ENCODE measurements at places on chromosomes 13 and 19.

- DNase-seq: no peak
Measured at GRCh38 chr19:50419580-50420035, 870 bp downstream of the SPIB start.

DNA sequence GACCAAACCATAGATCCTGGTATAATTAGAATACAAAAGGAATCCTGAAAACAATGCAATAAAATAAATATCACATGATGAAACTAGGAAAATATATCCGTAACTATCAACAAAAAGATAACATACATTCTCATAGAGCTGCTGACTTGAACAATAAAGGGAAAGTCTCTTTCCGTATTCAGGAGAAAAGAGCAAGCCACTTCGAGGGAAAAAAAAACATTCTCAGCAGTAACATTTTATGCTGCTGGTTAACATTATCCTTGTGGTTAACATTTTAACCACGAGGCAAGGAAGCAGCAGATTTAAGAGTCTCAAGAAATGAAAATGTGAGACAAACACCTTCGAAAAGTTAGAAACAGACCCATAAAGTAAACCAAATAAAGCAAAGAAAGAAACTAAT, 25.8 kb downstream of the NALCN start:
- no peak for DNase-seq

- no peak for DNase-seq
Measured at GRCh38 chr19:18307271-18307681, 15.6 kb downstream of the LSM4 start.

GRCh38 chr13:82647540-82647939, 1234.7 kb downstream of the SLITRK1 start:
- no peak for DNase-seq

DNA sequence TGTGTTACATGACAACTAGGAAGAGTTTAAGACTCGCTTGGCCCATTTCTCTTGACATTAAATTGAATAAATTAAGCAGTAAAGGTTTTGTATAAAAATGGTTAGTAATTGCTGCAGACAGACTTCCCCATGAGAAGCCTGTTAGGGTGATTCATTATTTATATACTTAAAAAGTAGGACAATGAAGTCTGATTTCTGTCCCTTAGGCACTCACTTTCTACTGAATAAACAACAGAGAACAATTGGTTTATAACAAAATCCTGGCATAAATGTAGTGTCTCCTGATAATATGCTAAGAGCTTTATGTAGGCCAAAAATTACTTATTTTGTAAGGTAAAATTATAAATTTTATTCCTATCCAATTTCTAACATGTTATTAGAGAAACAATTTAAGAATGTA, 2138.5 kb upstream of the PCDH20 start:
- no peak for DNase-seq

- DNase-seq: no peak
Measured at GRCh38 chr13:75147946-75148345, 334.0 kb downstream of the TBC1D4 start.

- no peak for DNase-seq
Measured at GRCh38 chr13:21420706-21421105, 38.4 kb downstream of the ZDHHC20 start.

- no peak for DNase-seq
Measured at GRCh38 chr19:38654628-38655055, 7.2 kb downstream of the ACTN4 start.

GRCh38 chr19:10419200-10419645, 1.1 kb upstream of the PDE4A start:
- no peak for DNase-seq

- no peak for DNase-seq
Measured at GRCh38 chr13:110644892-110645521, 29.7 kb downstream of the NAXD start.

GRCh38 chr19:13154911-13155471, 4.8 kb downstream of the IER2 start:
- peak; percentile 65 for DNase-seq

- no peak for DNase-seq
Measured at GRCh38 chr13:101811284-101811839, 358.9 kb downstream of the ITGBL1 start.

GRCh38 chr13:91347996-91348905, 764 bp downstream of the MIR17HG start:
- DNase-seq: peak; percentile 44

DNA sequence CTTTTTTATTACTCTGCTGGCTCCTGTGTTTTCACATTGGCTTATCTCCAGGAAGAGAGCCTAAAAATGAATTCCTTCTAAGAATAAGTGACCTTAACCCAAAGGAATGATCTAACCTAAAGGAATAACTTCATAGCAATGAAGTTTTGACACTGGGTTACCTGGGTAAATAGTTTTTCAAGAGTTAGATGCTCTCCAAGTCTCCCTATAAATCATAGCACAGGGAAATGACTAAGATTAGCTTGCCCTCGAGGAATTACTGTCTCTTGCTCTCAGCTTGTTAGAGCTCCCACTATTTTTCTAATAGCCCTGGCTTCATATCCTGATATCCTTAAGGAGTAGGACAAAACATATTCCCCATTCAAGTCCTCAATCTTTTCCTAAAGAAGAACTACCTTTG, 66.3 kb downstream of the SPRY2 start:
- no peak for DNase-seq

DNA sequence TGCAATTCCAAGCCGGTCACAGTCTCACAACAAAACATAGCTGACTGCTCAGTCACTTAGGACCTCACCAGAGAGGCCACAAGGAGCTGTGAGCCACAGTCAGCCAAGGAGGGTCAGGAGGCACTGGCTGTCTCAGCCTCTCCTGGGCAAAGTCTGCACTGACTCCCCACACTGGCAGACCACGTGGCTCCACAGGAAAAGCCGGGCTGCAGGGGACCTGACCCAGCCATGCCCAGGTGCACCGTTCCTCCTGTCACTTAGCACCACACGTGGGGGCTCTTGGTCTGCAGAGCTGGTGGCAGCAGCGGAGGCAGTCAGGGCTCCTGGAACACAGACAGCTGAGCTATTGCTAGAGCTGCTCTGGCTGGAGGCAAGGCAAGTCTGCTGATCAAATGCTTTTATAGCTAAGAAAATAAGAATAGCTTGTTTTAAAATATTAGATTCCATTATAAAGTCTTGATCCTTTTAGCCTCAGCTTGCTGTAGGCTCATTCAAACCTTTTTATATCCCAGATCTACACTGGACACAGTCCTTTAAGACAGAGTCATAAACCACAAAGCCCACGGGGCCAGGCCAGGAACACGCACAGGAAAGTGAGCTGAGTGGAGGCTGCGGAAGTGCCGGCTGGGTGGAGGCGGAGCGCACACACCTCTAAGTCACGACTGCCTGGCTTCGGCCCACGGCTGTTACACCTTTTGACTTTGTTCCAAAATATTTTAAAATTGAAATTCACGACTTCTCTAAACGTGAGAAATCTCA, 744.1 kb downstream of the UQCRFS1 start:
- no peak for DNase-seq

- no peak for DNase-seq
Measured at GRCh38 chr19:11421371-11422098, 2.4 kb upstream of the RGL3 start.

DNA sequence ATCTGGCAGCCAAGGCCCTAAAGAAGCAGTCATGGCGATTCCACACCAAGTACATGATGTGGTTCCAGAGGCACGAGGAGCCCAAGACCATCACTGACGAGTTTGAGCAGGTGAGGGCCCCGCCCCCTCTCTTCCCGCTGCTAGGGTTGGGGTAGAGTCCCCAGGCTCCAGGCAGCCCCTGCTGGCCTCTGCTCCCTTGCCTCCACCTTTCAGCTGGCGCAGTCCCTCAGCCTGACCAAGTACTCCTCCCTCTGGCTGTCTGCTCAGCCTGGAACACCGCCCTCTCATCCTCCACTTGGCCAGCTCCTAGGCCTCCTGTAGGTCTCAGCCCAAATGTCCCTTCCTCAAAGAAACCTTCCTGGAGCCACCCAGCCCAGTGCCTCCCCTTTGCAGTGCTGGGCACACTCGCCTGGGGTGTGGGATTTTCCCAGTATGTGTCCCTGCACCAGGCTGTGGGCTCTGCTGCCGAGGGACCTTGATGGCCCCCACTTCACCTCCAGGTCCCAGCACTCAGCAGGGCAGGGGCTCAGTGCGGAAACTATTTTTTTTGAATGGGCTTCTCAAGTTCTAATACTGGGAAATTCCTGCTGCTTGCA, 5.7 kb downstream of the LENG1 start:
- no peak for DNase-seq

- no peak for DNase-seq
Measured at GRCh38 chr19:2325281-2326046, 2.9 kb downstream of the LSM7 start.

GRCh38 chr19:6610934-6611852, 20.2 kb upstream of the CD70 start:
- no peak for DNase-seq

DNA sequence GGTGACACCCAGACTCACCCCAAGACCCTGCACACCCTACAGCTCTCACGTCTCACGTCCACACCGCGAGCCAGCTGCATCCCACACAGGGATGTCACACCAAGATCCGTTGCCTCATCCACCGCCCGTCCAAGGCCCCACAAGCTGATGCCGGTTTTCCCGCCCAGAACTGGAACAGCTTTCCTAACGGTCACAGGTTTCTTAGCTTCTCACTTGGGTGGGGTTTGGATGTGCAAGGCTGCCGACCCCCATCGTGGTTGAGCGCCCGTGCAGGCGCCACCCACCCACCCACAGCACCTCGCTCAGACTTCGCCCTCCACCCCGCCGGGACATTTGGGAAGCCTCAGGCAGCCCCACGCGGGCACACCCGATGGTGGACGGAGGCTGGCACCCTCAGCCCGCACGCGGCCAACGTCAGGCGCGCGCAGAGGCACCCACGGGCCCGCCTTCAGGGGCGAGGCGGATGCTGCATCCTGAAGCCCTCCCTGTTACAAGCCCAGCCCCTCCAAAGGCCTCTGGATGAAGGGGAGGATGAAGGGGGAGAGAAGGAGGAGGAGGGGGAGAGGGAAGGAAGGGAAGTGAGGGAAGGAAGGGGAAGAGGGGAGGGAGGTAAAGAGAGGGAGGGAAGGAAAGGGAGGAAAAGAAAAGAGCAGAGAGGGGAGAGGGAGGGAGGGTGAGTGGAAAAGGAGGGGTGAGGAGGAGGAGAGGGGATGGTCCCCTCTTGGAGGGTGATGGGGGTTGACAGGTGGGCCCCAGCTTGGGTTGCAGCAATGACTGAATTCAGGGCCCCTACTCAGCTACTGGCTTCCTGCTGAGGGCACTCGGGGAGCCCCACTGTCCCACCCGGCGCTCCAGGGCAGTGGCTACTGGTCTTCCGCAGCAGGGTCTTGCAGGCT, 12.8 kb downstream of the ONECUT3 start:
- no peak for DNase-seq

GRCh38 chr13:95644601-95645052, at the start of gene DZIP1:
DZIP1 (minus strand) TSS chr13:95644706; CDS start chr13:95642029, 2,677 bp downstream.
- DNase-seq: no peak

DNA sequence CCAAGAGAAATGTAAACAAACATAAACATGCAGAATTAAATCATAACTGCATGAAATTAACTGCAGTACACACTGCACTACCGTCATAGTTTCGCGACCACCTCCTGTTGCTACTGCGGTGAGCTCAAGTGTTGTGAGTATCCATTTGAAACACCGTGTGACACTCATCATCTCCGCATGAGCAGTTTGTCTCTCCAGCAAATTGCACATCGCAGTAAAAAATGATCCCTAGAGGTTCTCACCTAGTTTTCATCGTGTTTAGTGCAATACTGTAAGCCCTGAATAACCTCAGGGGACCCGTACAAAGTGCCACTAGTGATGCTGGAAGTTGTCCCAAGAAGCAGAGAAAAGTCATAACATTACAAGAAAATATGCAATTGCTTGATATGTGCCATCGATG, 147.7 kb downstream of the DPF1 start:
- DNase-seq: no peak

DNA sequence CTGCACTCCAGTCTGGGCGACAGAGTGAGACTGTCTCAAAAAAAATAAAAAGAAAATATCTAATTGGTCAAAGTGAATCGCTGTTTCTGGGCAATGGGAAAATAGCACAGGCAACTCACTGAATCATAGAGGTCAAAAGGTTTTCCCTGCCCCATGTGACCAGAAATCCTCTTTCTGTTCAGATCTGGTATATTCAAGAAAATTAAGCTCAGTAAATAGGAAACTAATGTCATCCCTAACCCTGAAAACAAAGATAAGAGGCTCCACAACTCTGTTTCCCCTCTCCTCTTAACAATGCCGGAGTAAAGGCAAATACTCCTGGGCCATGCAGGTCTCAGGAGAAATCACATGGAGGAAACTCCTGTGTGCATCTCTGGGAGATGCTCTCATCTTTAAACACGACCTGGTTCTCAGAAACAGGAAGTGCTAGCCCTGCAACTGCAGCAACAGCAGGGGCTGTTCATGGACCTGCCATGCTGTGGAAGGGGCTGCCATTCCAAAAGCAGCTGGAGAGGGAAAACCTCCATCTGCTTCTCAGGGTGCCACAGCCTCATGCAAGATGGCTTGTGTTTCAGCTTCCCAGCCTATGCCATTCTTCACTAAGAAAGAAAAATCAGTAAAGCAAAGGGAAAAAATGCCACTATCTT, 47.5 kb upstream of the SLC7A9 start:
- no peak for DNase-seq

- DNase-seq: no peak
Measured at GRCh38 chr19:2841855-2842574, 740 bp downstream of the ZNF555 start.

- DNase-seq: no peak
Measured at GRCh38 chr19:13623716-13624710, 117.7 kb upstream of the CACNA1A start.

GRCh38 chr13:100848304-100848703, 173.7 kb upstream of the TMTC4 start:
- DNase-seq: no peak

DNA sequence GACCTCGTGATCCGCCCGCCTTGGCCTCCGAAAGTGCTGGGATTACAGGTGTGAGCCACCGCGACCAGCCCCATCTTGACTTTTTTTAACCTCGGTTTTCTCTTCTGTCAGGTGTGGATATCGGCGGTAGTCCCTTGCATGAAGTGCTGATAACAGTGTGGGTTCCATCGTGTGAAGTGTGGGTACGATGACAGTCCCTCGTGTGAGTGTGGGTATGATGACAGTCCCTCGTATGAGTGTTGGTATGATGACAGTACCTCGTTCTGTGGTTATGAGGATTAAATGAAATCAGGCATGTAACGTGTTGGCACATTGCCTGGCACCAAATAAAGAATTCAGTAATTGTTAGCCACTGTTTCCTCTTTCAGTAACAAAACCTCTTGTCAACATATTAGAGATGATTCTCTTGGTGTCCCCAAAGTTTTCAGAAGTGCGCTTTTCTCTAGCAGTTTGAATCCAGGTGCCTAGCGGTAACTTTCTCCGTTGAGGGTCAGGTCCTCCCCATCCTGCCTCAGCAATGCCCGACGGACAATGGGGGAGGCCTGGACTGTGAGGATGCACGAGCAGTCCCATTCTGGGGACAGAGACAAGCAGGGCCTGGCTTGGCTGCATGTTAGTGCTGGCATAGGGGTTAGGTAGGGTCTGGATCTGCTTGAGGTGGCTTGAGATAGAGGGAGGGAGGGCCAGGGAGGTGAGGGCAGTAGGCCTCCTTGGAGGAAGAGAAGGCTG, 15.3 kb downstream of the GATAD2A start:
- DNase-seq: no peak

GRCh38 chr13:110506859-110507566, 54.5 kb downstream of the RAB20 start:
- DNase-seq: no peak
